ENCODE measurements at places on chromosomes 3 and 15.
A peak's percentile ranks its signal among the peaks of the same experiment; 100 is the strongest.

DNA sequence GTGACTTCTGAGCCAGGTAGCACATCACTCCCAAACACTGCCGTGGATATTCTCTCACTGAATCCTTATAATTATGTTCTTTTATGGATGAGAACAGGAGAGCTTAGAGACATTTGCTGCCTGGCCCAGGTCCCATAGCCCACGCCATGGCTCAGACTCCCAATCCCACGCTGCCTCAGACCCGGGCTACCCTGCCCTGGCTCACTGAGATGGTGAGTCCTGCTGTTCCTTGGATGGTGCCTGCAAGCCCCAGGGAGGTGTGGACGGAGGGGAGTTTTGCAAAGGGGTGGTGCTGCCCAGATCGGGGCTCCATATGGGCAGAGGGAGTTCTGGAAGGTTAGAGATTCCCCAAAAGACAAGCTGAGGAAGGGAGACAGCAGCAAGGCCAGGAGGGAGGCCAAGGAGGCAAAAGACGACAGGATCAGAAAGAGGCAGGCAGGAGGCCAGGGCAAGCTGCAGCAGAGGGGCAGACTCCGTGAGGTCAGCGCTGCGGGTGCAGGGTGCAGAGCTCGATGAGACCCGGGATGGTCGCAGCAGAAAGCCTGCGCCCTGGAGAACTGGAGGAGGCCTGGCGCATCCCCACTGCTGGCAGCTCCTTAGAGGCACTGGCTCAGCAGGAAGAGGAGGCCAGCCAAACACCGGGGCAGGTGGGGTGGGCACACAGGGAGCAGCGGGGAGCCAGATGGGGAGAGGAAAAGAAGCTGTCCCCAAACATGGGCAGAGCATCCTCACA, 95.7 kb upstream of the ALDH1A3 start:
- no peak for DNase-seq

DNA sequence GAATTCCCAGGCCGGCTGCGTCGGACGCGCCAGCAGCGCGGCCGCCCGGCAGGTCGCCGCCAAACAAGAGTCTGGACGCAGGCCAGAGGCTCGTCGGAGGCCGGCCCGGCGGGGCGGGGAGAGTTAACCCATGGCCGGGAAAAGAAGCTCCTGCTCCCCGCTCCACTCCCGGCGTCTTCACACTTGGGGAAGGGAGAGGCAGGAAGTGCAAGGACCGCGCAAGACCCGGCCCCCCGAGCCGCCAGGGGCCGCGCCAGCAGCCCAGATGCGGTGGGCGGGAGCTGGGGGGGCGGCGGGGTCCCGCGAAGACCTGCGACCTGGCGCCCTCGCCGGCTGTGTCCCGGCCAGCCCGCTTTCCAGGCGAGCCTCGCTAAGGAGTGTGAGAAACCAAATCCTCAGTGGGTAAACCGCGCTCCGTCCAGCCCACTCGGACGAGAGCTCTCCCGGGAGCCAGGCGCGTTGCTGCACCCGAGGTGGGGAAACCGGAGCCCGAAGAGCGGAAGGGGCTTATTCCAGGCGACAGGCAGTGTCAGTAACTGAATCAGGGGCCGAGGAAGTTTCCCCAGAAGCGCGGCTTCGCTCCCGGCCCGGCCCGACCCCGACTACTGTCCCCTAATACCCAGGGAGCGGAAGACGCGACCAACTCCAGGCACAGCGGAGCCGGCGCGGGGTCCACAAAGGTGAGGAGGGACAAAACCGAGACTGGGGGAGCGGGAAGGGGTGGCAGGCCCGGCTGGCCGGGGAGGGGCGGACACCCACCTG, 721 bp downstream of the ADAMTS7 start:
- no peak for DNase-seq

GRCh38 chr3:190345878-190346277, 23.6 kb upstream of the CLDN1 start:
- DNase-seq: no peak

- DNase-seq: no peak
These were observed 264.3 kb downstream of the PLCL2 start for GRCh38 chr3:17149076-17149475.

DNA sequence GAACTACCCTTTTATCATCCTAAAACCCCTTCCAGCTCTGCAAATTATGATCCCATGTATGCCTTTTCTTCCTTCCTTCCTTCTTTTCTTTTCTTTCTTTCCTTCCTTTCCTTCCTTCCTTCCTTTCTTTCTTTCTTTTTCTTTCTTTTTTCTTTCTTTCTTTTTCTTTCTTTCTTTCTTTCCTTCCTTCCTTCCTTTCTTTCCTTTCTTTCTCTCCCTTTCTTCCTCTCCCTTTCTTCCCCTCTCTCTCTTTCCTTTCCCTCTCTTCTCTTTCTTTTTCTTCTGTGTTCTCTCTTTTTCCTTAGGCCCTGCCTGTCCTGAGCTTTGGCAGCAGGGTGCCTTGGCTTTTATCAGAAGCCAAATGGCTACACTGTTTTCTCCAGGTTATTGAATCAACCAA, 66.8 kb downstream of the IQCH start:
- no peak for DNase-seq

DNA sequence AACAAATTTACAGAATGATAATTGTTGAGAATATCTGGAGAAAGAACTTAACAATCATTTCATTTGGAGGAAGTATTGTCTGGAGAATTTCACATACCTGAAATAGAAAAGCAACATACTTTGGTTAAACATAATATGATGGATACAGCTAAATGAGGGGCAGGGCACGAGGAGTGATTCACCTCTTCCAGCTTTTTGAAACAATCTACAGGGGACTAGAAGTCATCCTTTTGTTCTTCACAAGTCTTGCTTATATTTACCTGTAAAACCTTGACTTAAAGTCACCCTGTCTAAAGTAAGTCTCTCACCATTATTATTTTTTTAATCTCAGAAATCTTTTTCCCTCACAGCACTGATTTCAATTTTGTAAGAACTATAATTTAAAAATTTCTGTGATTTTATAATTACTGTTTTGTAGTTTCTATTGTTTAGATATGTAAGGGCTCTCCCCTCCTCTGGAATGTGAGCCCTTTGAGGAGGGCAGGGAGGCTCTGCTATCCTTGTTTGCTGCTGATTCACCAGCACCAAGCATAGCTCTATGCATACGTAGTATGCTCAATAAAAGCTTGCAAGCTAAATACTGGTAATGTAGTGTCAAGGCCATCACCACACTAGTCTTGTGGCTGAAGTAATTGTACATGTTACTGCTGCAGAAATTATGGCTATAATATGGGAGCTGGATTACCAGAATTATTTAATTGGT, 193.9 kb upstream of the THRB start:
- no peak for DNase-seq

DNA sequence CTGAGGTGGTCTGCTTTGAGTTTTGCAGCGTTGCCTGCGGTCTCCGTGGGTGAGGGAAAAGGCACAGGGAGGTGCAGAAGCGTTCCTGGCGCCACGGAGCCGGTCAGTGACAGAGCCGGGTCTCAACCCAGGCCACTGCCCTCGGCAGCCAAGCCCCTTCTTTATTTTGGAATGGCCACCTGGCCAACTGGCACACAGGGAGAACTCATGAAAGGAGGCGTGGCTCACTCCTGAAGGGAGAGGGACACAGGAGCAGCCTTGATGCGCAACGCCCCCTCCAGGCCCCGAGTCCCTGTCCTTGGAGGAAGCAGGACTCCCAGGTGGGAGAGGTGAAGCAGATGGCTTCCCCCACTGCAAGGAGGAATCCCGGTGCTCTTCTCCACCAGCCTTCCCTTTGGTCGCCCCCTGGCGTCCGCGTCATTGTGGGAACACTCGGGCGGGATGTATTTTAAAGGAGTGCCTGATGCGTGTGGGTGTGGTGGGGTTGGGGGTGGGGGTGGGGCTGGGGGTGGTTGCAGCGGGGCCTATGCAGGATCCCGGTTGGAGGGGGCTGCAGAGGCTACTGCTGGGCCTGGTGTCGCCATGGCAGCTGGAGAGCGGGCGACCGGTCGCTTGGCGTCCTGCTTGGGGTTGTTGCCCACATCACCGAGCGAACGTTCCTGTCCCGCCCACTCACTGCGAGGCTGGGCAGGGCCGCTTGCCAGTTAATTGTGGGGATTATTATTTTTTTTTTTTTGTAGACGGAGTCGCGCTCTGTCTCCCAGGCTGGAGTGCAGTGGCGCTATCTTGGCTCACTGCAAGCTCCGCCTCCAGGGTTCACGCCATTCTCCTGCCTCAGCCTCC, 32.6 kb downstream of the APBA2 start:
- DNase-seq: peak; percentile 70

DNA sequence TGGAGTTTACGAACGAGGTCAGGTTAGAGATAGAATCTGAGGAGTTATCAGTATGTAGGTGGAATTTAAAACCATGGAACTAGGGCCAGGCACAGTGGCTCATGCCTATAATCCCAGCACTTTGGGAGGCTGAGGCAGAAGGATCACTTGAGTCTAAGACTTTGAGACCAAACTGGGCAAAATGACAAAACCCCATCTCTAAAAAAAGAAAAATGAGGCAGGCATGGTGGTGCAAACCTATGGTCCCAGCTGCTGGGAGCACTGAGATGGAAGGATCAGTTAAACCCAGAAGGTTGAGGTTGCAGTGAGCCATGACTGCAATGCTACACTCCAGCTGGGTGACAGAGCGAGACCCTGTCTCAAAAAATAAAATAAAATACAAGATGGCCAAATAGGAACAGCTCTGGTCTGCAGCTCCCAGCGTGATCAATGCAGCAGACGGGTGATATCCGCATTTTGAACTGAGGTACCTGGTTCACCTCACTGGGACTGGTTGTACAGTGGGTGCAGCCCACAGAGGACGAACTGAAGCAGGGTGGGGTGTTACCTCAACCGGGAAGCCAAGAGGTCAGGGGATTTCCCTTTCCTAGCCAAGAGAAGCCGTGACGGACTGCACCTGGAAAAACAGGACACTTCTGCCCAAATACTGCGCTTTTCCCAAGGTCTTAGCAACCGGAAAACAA, 33.3 kb downstream of the ZMAT3 start:
- DNase-seq: no peak

GRCh38 chr3:184320104-184320445, 5.7 kb downstream of the EIF4G1 start:
- DNase-seq: peak; percentile 79
